Stimulated activated CD4-positive, alpha-beta T cell treated with anti-CD3 and anti-CD28 coated beads, Interleukin-1b, Interleukin-23, amount 100 ng/mL, for 4 hours (primary cell): ENCODE measurements at places on chromosomes 2 and 18.

GRCh38 chr2:173058673-173059072 is 17.0 kb upstream of the MAP3K20 start:
- no peak for DNase-seq

DNA sequence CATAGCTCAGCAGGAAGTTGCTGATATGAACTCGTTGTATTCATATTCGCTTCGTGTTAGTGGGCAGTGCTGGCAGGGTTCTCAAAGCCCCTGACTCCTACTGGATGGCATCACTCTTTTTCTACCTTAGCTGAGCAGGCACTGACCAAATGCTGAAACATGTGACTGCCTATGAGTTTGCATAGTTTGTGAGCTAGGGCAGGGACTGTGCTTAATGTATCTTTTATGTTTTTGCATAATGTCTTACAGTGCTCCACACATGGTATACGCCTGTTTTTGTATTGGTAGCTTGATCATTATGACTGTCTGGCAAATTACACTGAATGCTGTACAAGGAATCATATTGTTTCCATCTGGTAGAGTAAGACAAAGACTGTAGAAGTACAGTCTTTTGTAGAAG is 305.3 kb downstream of the PARD3B start:
- no peak for DNase-seq

GRCh38 chr18:23257137-23257536 is 121.9 kb downstream of the CABLES1 start:
- no peak for DNase-seq

GRCh38 chr2:120994301-120994995 is 258.8 kb downstream of the GLI2 start:
- DNase-seq: no peak

DNA sequence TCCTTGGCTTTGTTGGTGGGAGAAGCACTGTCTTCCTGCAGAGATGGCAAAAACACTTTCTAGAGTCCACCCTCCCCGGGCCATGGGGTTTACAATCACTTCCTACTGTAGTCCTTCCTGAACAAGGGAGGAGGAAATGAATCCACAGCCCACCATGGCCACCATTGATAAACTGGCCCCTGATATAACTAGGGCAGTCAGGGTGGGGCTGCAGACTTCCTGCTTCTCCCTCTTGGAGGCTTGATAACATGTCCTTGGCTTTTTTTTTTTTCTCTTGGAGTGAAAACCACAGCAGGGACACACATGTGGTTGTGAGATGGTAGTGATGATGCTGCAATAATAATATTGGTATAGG is 437.8 kb downstream of the ZNF521 start:
- no peak for DNase-seq

DNA sequence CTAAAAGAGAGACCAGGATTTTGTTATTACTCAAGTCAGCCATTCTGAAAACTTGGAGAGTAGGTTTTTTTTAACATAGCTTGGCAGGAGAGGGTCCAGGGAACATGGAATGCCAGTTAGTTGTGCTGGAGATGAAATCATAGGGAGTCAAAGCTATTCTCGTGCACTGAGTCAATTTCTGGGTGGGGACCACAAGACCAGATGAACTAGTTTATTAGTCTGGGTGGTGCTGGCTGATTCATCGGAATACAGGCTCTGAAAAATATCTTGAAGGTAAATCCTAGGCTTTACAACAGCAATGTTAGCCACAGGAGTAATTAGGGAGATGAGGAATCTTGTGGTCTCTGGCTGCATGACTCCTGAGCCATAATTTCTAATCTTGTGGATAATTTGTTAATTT is 921.4 kb downstream of the TRIB2 start:
- no peak for DNase-seq

GRCh38 chr18:58536534-58537271 is 92.2 kb downstream of the ALPK2 start:
- no peak for DNase-seq

DNA sequence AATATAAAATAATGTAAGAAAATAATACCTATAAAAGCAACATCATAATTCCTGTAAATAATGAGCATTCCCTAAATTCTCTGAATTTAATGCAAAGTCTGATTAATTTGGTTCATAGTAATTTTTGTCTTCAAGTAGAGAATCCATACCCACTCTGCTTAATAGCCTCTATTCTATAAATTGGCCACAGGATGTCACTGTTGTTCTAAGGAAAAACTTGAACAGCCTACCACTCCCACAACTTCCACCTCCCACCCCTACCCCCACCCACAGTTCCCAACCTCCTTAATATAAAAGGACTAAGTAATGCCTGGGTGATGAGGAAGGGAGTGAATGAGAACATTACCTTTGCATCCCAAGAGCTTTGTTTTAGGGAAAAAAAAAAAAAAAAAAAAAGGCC is 27.2 kb upstream of the BBS5 start:
- DNase-seq: no peak

DNA sequence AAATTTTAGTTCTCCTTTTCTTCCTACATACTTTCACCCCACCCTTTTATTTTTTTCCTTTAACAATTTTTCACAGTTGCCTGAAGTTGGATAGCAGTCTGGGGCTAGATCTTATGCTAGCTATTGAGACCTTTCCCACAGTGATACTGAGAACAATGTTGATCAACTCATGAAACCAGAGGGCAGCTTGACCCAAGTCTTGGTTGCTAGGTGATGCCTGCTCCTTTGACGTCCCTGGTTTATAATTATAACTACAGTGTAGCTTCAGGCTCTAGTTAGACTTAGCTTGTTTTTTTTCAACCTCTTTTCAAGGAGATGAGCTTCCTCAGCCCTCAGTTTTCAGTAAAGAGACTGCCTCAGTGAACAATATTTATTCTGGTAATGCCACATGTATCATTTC is 648.5 kb downstream of the IRS1 start:
- no peak for DNase-seq

DNA sequence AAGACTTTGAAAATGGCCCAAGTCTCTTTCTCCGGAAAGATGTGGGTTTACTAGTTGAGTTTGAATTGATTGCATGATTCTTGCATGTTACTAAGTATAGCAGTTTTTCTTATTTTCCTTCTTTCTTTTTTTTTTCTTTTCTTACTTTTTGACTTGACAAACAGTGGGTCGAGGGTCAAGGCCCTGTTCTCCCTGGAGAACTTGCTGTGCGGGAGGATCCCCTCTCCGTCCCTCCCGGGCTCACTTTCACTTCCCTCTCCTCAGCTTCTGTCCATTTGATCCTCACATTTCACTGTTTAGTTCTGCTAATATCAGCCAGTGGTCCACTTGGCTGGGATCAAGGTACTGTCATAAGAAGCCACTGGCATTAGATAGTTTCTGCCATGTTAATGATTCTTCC is 767.4 kb downstream of the TDRD15 start:
- DNase-seq: no peak

- no peak for DNase-seq
Measured at GRCh38 chr2:25018681-25019080, 23.2 kb upstream of the EFR3B start.

DNA sequence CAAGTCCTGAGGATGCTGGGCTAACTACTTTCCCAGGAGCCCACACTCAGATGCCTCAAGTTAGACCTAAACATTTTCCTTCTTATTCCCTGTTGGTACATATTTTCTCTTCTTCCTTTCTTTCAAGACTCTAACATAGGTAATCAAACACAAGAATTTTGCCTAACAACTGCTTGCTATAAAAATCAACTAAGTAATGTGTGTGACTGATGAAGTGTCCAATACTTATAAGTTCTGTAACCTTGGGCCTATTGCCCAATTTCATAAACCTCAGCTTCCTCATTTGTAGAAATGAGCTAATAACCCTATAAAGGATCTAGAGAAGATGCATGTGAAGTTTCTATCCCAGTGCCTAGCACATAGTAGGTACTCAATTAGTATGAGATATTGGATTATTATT is 31.6 kb upstream of the PIK3C3 start:
- no peak for DNase-seq

DNA sequence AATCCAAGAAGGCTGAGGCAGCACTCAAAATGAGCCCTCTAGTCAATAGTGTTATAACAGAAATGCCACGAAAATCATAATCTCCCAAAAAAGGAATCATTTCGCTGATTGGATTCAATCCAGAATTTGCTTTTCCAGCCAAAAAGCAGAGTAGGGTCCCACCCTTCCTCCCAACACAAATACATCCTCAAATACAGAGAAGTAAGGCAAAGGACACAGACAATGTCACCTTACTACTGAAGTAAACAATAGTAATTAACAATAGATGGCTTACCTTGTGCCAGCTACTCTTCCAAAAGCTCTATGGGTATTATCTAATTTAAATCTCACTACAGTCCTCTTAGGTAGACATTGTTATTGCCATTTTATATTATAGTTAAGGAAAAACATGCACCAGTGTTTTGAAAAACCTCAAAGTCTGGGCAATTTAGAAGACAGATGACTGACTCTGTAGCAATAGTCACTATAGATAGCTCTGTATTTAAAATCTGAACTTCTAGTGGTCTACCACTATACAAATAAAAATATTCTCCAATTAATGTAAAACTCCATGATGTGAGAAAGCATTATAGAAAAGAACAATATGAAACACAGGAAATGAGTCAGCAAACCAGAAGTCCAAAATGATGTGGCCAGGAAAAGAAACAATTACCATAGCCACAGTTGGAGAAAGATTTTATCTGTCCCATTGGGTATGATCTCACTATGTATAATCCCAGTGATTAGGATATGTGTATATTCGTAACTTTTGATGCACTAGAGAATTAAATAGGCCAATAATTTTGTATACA is 305.0 kb upstream of the ERBB4 start:
- DNase-seq: no peak

- no peak for DNase-seq
Measured at GRCh38 chr2:19731037-19731436, 170.7 kb downstream of the TTC32 start.

- DNase-seq: no peak
Measured at GRCh38 chr18:52208646-52209045, 131.4 kb upstream of the DCC start.

DNA sequence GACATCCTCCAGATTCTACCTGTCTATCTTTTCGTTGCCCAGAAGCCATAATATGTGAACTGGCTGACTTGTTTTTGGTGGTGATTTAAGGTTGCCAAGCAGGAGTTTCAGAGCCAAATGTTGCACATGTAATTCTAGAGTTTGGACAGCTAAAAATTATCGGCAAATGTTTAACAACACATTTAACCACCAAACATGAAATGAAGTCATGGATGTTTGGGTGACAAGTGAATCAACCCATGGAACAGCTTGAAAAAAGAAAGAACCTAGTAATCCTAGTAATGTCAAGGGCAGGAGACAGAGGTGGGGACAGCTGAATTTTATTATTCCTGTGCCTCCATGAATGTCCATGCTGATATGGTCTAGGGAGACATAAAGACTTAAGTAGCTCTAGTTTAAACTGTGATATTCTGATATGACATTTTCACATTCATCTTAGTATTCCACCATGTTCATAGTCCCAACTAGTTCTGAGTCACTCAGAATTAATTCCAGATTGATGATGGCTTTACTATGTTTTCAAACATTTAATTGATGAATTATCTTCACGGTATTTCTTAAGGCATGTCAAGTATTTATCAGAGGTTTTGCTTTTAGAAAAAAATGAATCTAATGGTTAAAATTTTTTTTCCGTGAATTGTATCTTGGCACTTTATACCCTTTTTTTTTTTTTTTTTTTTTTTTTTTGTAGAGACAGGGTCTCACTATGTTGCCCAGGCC is 101.7 kb downstream of the SOCS6 start:
- DNase-seq: no peak

- no peak for DNase-seq
Measured at GRCh38 chr2:134244086-134244485, 9.8 kb upstream of the MGAT5 start.

- no peak for DNase-seq
Measured at GRCh38 chr2:50103442-50103841, 928.5 kb downstream of the NRXN1 start.

- DNase-seq: no peak
Measured at GRCh38 chr18:59918320-59918755, 18.5 kb downstream of the PMAIP1 start.

- no peak for DNase-seq
Measured at GRCh38 chr18:45708831-45709230, 15.2 kb upstream of the SLC14A1 start.

GRCh38 chr2:80328159-80328571 is 23.6 kb upstream of the LRRTM1 start:
- DNase-seq: no peak
